ENCODE measurements at places on chromosomes 1 and 21.

DNA sequence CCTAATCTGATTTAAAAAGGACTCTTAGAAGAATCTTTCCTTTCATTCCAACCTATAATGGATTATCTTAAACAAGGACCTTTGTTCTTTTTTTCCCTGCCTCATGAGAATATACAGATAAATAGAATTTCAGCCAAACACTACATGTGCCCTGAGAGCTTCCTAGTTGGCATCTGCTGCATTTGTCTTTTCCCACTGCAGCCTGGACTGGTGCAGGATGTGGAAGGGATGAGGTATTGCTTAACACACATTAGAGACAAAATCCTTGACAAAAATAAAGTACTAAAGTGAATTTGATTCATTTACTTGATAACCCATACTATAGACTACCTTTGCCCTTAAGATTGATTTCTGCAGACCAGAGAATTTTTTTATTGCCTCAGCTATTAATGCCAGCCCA is 59.5 kb downstream of the PALMD start:
- no peak for DNase-seq

DNA sequence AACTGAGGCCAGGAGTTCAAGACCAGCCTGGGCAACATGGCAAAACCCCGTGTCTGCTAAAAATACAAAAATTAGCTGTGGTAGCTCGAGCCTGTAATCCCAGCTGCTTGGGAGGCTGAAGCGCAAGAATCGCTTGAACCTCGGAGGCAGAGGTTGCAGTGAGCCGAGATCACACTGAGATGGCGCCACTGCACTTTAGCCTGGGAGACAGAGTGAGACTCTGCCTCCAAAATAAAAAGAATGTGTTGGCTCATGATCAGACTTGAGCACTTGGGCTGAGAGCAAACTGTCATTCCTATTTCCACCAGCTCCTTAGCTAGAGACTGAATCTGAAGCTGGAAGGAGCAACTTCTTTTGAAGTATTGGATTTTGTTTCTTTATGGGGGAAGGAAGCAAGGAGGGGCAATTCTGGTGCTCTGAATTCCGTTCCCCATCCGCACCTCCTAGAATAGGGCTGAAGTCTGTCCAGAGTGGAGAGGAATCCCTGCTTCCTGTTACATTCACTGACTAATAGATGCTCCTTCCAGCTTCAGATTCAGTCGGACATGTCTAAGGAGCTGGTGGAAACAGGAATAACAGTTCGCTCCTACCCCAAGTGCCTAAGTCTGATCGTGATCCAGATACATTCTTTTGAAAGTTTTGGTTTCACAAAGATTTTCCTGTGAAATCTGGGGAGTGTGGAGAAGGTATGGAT is 3.8 kb downstream of the ZNF672 start:
- DNase-seq, result no peak

DNA sequence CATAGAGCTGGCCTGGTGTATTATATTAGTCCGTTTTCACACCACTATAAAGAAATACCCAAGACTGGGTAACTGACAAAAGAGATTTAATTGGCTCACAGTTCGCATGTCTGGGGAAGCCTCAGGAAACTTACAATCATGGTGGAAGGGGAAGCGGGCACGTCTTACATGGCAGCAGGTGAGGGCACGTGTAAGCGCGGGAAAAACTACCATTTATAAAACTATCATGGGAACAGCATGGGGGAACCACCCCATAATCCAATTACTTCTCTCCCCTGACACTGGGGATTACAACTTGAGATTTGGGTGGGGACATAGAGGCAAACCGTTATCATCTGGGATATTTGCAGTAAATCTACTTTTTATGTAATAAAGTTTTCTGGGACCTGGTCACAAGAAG is 6.8 kb downstream of the IER5 start:
- DNase-seq, result no peak

- no peak for DNase-seq
Observed at GRCh38 chr21:46253610-46254124, 25.1 kb upstream of the LSS start.

DNA sequence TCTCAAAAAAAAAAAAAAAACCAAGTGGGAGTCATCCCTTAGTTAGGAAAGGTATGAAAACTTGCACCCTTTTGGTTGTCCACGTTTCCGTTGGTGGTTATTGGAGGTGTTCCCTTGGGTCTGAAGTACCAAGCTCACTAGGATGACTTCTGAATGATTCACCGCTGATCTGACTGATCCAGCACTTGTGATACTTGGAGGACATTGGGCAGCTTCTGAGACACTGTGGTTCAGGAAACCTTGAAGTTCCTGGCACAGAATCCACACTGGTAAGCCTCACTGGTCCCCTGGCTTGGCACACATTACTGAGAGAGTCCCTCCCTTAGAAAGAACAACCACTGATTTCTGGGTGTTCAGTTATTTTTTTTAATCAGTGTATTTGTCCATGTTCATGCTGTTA is 91.9 kb downstream of the RYR2 start:
- no peak for DNase-seq

- no peak for DNase-seq
Observed at GRCh38 chr1:96313216-96313615, 408.4 kb upstream of the PTBP2 start.

DNA sequence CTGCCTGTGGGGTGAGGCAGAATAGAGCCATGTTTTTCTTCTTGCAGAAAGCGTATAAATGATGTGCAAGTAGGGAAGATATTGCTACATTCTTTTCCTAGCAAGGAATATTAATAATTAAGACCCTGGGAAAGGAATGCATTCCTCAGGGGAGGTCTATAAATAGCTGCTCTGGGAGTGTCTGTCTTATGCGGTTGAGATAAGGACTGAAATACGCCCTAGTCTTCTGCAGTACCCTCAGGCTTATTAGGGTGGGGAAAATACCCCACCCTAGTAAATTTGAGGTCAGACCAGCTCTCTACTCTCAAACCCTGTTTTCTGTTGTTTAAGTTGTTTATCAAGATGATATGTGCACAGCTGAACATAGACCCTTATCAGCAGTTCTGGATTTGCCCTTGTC is 155.9 kb upstream of the HMCN1 start:
- DNase-seq, result no peak

GRCh38 chr1:64220241-64220640 is 16.8 kb downstream of the UBE2U start:
- peak; percentile 94 for DNase-seq

DNA sequence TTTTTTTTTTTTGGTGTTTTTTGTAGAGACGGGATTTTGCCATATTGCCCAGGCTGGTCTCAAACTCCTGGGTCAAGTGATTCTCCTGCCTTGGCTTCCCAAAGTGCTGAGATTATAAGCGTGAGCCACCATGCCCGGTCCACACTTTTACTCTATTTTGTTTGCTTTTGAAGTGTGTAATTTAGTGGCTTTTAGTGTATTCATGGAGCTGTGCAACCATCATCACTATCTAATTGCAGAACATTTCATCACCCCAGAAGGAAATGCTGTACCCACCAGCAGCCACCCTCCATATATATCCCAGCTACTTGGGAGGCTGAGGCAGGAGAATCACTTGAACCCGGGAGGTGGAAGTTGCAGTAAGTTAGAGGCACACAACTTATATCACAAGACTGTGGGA is 136.9 kb upstream of the ERRFI1 start:
- no peak for DNase-seq

DNA sequence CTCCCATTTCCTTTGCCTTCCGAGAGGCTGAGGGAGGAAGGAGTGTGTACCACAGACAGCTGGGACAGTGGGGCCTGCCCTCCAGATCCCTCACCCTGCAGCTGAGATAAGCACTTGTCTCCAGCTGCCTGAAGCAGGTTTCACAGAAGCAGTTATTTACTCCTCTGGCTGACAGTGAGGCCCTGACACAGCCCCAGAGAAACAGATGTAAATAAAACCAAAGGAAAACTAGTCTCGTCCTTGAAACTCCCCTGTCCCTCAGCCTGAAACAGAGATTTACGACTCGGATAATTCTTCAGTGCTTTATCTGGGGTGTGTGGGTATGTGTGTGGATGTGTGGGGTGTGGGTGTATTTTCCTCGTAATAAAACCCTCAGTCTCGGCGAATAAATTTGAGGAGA is 181.1 kb downstream of the IGSF21 start:
- DNase-seq, result no peak

GRCh38 chr1:101929343-101929742 is 67.4 kb downstream of the OLFM3 start:
- no peak for DNase-seq

- peak; percentile 27 for DNase-seq
Observed at GRCh38 chr1:62437273-62437940, 558 bp downstream of the USP1 start.

- no peak for DNase-seq
Observed at GRCh38 chr1:204894031-204894430, 23.4 kb downstream of the NFASC start.

DNA sequence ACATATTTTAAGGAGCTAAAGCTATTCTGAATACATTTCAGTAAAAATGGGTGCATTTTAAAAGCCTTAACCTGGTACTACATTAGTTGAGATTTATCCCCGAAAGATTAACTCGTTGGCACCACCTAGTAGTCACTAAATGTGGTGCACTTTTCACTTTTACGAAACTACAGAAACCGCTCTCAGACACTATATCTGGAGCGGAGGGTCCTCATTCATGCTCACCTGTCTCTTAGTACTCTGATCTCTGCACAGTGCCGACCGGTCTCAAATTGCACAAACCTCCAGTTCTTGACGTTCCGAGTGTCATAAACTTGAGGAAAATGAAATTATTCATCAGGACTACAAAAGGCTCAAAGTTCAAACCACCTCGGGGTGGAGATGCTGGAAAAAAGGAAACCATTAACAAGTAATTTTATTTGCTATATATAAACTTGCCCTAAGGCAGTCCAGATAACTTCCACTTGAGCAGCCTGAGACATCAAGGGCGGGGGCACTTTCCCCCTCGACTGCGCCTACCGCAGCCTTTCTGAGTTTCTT is 722 bp downstream of the LZIC start:
- peak; percentile 16 for DNase-seq

- DNase-seq, result no peak
Observed at GRCh38 chr1:246642719-246643118, 76.5 kb downstream of the CNST start.

DNA sequence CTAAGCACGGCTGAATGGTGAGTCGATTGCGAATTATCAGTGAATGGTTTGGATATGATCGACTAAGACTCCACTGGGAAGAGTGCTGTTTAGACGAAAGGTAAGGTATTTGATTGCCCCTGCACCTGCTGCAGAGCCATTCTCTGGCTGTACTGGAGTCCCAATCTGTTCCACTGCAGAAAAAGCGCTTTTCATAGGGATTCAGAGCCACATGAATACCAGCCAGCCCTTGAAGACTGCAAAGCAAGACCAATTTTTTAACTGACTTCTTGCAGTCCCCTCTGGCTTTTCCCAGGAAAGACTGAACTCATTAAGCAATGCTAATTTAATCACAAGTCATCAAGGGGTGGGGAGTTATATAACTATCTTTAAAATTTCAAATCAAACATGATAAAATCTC is 1.3 kb downstream of the GREM2 start:
- DNase-seq, result no peak

- no peak for DNase-seq
Observed at GRCh38 chr1:204337036-204337429, 22.7 kb downstream of the PLEKHA6 start.

- DNase-seq, result no peak
Observed at GRCh38 chr21:42049578-42050430, 21.3 kb upstream of the UMODL1 start.

- DNase-seq, result no peak
Observed at GRCh38 chr21:43881283-43881682, 16.3 kb downstream of the AGPAT3 start.

GRCh38 chr1:46521414-46521813 is 30.0 kb downstream of the KNCN start:
- DNase-seq, result no peak

DNA sequence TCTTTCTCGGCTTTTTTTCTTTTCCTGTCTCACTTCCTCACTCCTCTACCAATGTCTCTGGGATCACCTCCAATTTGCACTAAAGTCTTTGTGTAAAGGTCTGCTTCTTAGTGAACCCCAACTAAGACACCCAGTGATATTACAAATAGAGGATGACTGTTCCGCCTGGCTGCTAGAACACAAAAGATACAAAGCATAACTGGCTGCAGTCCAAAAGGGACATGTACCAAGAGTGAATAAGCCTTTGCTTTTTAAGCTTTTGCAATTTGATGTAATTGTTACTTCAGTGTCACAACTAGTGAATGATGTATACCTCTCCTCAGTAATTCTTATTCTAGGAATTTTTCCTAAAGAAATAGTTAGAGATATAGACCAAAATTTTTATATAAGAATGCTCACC is 82.8 kb upstream of the BEND5 start:
- no peak for DNase-seq

- no peak for DNase-seq
Observed at GRCh38 chr1:66462313-66462712, 71.6 kb upstream of the SGIP1 start.

DNA sequence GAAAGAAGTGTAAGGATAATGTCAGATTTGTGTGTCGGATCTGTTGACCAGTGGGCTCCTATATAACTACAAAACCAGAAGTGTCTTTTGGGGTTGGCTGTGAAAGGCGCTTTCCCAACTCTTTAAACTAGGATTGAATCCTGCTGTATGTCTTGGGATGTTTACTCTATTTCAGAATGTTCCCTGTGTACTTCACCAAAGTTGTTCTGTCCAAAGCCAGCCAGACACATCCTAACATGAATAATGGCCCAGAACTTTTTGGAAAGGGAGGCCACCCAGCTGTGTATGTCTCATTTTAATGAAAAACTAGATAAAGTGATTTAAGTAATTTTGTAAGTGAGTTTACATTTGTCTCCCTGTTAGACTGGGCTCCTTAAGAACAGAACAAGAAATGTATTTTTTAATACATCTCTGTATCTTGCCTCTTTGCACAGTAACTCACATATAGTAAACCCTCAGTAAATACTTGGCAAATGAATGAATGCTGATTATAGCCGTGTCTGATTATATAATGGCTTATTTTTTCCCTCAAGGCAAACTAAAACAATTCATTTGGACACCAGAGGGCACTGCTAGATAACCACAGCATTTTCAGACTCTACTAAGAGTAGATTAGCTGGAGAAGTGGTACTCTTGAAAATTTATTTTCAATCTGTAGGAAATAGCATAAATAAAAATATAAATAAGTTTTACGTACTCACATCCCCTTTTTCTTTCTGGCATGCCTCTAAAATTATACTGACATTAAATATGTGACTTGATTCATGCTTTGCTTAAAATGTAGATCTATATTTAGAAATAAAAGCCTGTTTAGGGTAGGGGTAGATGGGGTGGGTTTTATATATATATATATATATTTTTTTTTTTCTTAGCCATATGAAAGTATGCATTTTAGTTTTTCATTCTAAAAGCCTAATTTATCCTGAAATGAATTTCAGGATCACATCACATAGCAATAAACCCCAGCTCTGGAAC is 23.8 kb downstream of the TSEN15 start:
- DNase-seq, result peak; percentile 44

GRCh38 chr21:18985584-18985983 is 582.0 kb upstream of the TMPRSS15 start:
- no peak for DNase-seq

DNA sequence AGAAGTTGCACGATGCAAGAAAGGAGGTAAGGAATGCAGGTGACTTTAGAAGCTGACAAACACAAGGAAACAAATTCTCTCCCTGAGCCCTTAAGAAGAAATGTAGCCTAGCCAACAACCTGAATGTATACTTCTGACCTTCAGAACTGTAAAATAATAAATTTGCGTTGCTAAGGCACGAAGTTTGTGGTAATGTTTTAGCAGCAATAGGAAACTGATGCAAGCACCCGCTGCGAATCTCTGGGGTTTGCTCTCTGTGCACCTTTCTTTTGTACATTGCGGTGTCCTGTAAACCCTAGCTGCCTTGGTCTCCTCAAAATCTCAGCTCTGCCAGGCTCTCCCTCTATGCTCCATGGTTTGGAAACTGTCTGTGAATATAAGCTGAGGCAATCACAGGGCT is 15.1 kb downstream of the CD53 start:
- DNase-seq, result no peak
